ENCODE measurements at places on chromosomes 12 and 14. TPM values are rescaled to one million over a fixed set of nuclear protein-coding genes. Genes with fewer than 3 reads are reported as not detected.

Gene ENTPD5
- total RNA-seq, result 9.4 TPM

Gene CBLN3
- not detected for total RNA-seq

Gene ACACB
- total RNA-seq, result 9.7 TPM

Gene ACSM4
- total RNA-seq, result not detected

Gene MIP
- not detected for total RNA-seq

Gene MFAP5
- not detected for total RNA-seq

Gene LBHD2
- total RNA-seq, result not detected

Gene TSPAN11
- 13.8 TPM for total RNA-seq

Gene ATN1
- 22.5 TPM for total RNA-seq

Gene CREBL2
- 25.7 TPM for total RNA-seq

Gene ITGA5
- 5.0 TPM for total RNA-seq

Gene CMA1
- total RNA-seq, result not detected

Gene LRTM2
- 8.1 TPM for total RNA-seq

Gene GSG1
- total RNA-seq, result not detected

Gene AKAP6
- total RNA-seq, result 256 TPM

Gene PAWR
- total RNA-seq, result 28.2 TPM

Gene SLC11A2
- total RNA-seq, result 154 TPM

Gene GARIN6
- total RNA-seq, result not detected

Gene C12orf42
- 0.94 TPM for total RNA-seq

Gene PLEKHG7
- total RNA-seq, result not detected

Gene LETMD1
- 63.9 TPM for total RNA-seq

Gene ARMH4
- total RNA-seq, result 131 TPM

Gene GALNT9
- total RNA-seq, result 7.2 TPM

Gene ZFYVE1
- 25.4 TPM for total RNA-seq

Gene CACNA1C
- 54.8 TPM for total RNA-seq

Gene KRT74
- total RNA-seq, result not detected

Gene ZNF84
- total RNA-seq, result 192 TPM

Gene PLA2G1B
- total RNA-seq, result not detected

Gene OAS3
- 2.8 TPM for total RNA-seq

All from parietal lobe (tissue), 2 donors.